ENCODE measurements at places on chromosomes 2 and 18.

DNA sequence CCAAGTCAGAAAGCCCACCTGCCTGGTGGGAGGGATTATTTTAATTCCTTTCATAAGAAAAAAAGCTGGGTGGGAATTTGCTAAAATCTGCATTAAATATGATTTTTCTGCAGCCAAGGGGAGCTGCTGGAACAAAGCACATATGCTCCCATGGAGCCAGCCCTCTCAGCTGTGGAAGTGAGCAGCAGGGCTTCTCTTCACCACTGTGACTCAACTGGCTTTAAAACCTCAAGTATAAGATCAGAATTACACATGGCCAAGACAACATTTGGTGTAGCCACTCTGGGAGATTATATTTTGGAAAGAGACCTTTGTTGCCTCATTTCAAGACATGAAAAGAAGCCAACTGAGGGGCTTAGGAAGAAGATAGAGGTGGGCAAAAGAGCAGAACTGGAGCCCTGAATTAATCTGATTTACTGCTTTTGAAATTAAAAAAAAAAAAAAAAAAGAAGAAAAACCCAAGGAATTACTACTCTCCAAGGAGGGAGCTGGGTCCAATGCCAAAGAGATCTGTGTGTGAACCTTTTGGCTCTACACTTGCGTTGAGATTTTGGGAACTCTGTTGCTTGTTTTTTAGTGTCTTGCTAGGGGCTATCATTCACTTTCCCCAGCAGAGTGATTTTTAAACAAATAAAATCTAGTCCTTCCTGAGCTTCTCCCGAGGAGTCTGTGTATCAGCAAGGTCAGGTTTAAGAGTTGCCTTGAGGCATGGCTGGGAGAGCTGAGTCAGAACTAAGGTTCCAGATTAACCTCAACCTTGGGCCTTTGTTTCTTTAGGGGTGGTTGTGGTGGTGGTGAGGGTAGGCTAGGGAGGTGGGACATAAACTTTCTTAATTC, 6.0 kb downstream of the LHCGR start:
- peak; percentile 5 for DNase-seq

DNA sequence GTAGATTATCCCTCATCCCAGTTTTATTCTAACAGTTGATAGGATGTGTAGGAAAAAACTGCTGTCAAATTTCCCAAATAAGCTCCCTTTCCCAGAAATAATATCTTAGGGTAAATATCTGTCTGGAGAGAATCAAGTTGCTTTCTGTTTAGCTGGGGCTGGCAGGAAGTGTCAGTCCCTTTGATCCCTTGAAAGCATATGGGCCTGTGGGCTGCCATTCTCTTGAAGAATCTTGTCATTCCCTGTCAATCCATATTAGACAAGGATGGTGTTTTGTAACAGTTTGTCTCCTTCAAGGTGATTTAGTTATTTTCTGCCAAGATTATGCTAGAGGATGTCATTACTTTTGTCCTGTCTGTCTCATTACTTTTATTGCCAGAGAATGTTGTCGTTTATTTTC, 37.1 kb upstream of the UBE2E3 start:
- DNase-seq = no peak

DNA sequence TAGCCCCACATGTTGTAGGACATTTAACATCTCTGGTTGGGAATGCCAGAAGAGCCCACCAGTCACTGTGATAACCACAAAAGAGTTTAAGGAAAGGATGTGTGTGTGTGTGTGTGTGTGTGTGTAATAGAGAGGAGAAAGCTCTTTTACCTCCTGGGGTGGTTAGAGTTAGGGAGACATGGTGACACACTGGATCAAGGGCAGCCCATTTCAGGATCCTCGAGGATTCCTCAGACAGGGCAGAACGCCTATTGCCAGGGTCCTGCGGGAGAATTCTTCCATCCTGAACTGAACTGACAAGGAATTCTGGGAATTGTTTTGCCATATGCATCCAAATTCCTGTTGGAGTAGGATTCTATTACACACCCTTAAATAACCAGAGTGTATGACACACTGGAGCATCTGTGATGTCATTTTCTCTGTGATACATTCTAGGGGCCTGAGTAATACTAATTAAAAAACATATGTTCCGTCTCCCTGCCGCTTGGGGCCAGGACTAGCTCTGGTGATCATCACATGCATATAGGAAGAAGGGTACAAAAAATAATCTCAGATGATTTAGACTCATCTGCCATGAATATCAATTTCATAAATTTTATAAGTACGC, 156.4 kb upstream of the MMADHC start:
- DNase-seq = peak; percentile 96

DNA sequence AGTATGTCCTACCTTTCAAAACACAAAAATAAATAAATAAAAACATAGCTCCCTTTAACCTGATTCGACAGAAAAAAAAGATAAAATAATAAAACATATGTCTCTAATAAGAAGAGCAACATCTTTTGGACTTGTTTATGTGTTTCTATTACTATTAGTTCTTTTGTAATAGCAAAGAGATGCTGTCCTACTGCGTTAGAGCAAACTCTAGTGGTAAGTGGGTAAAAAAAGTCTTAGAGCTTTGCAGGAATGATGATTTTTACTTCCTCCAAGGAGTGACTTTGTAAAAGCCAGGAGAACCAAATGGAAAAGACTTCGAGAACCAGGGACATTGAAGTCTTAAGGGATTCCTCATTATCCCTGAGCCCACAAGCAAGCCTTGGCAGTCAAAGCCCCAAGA, 450.1 kb downstream of the METTL4 start:
- DNase-seq = no peak

DNA sequence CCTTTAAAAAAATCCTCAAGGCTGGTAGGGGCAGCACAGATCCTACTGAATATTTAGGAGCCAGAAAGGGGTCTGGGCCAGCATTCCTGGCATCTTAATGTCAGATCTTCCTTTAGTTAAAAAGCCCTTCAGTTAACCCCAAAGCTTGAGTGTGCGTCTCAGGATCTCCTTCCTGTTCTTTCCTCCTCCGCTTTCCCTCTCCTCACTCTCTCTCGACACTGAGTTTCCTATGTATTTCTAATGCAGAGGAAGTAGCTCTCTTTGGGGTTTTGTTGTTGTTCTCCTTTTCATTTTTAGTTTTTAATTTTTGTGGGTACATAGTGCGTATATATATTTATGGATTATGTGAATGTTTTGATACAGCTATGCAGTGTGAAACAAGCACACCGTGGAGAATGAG, 109.9 kb upstream of the COPS8 start:
- DNase-seq = no peak

- DNase-seq = no peak
These were observed 110.7 kb downstream of the INO80D start for GRCh38 chr2:205975082-205975949.

Data from fibroblast of upper back skin (primary cell).